ENCODE measurements at places on chromosomes 11 and 22.
A peak's percentile ranks its signal among the peaks of the same experiment; 100 is the strongest.

GRCh38 chr11:128057786-128058395 lies 529.5 kb downstream of the ETS1 start:
- no peak for DNase-seq

- no peak for DNase-seq
Observed at GRCh38 chr11:15367695-15368094, 253.0 kb downstream of the INSC start.

DNA sequence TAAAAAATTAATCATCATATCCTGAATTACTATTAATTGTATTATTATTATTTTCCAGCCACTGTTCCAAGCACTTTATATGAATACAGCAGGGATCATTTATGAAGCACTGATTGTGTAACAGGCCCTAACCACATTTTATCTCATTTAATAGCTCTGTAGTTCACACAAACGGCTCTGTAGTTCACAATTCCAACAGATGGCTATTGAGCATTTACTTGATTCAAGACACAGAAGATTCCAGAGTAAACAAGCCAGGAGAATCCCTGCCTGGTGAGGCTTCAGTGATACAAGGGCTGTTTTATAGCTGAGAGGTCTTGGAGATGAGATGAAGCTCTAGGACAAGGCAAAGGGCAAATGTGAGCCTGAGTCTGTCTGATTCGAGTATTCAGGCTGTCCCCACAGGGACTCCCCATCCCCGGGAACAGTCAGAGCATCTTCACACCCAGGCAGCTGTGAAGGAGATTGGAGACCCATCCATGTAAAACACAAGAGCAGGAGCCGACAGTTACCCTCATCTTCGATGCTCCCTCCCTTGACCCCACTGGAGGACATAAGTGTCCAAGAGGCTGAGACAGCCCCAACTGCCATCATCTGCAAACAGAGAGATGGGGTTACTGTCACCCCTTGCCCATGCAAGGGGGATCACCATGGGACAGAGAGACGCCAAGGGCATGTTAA lies 222.5 kb downstream of the MN1 start:
- DNase-seq, result no peak

DNA sequence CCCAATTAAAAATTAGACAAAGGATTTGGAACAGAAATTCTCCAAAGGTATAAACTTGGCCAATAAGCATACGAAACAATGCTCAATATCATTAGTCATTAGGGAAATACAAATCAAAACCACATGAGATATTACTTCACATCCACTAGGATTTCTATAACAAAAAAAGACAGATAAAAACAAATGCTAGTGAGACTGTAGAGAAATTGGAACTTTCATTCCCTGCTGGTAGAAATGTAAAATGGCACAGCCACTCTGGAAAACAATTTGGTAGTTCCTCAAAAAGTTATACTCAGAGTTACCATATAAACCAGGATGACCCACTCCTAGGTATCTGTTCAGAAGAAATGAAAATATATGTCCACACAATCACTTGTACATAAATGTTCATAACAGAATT lies 71.6 kb downstream of the RPL27A start:
- DNase-seq, result no peak

- DNase-seq, result peak; percentile 39
Observed at GRCh38 chr22:39205344-39206021, 39.3 kb downstream of the PDGFB start.

DNA sequence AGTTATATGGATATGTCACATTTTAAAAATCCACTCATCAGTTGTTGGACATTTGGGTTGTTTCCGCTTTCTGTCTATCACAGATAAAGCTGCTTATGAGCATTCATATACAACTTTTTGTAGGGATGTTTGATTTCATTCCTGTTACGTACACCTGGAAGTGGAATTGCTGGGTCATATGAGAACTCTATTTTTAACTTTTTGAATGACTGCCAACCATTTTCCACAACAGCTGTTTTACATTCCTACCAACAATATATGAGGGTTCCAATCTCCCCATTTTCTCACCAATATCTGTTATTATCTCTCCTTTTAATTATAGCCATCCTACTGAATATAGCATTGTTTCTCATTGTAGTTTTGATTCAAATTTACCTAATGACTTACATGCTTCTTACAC lies 172.0 kb downstream of the UVRAG start:
- no peak for DNase-seq

DNA sequence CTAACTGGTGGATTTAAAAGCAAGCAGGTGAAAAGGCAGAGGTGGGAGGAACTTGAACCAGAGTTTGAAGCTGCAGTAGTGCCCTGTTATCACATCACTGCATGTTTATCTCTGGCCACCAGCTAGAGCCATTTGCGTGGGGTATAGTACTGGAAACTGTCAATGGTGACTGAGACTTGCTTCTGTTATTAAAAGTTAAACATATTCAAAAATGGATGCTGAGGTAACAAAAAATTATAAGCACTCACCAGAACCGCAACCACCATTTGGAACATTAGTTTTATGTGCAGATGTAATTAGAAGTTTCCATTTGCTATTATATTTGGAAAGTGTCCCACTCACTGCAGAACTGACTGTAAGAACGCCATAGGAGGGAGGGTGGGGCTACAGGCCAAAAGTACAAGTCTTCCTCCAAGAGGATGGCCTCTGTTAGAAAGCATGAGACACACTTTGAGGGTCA lies 1.2 kb upstream of the CD59 start:
- DNase-seq, result no peak

GRCh38 chr11:1139441-1140083 lies 18.2 kb upstream of the MUC5AC start:
- DNase-seq, result no peak

DNA sequence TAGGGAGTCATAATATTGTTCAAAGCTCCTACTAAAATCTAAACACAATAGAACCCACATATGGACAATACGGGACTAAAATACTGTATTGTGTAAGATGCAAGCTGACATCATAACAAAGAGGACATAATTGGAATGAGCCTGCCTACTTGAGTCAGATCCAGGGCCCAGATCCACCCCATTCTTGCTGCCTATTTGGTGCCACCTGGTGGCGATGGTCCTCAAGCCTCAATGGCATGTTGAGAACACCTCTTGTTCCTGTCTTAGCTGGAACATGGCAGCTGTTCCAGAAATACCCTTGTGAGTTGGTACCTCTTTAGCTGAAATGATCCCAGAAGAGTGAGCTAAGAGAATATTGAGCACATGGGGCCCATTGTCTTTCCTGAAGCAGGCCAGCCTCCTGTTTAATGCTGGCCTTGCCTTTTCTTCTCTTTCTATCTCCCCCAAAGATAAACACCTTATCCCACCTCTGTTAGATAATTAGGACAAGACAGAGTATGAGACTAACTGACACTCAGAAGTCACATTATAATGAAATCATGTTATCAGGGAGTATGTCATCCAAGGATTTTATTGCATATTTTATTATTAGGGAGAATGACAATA lies 680.9 kb upstream of the ANO5 start:
- no peak for DNase-seq

DNA sequence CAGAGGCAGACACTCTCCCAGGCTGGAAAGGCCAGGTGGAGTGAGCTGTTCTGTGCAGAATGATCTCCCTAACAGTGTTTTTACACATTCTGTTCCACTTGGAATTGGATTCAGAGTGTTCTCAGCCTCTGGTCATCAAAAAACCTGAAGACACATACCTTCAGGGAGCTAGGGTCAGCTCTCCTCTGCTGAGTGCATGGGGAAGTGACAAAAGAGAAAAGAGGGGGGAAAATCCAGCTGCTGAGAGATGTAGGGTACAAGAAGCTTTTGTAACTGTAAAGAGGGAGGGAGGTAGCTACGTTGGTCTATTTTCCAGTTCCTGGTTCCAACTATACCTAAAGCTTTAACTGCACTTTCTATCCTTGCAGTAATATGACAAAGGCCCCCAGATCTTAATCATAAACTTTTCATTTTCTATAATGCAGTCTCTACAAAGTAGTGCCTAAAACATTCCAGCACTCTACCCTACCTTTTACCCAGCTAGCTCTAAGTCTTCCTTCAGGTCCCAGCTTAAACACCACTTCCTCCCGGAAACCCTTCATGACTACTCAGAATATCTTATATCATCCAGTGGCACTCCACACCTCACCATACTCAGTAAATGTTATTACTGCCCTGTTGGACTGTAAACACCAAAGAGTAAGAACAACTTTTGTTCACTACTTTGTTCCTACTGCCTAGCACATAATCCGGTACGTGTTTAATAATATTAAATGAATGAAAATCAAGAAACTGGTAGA lies 9.2 kb downstream of the MAPK1 start:
- DNase-seq, result no peak

DNA sequence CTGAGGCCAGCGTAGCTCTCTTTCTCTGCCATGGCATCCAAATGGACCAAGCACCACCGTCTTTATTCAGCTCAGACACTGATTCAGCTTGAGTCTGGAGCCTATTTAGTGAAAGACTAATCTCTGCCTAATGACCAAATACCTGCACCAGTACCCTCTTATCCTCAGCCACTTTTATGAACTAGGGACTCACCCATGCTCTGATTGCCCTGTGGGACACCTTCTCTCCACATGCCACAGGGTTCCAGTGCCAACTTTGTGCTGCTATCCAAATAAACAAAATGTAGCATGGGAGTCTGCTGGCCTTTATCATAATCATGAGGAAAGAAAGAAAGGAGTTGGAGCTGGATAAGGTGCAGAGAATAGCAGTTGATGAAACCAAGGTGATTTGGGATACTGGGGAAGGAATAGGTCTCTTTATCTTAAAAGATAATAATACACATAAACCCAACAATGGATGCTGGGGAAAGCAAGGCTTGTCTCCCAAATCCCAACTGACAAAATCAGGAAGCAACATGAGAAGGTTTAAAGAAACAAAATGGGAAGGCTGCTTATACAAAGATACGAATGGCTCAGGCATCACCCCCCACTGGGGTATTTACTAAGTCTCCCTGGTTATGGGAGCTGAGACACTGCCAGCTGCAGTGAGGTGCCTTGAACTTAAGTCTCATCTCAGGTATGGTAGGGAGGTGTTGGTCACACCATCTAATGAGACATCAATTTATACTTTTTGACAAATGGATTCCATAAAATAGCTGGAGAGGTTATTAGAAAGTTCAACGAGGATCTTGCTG lies 63.3 kb downstream of the SYT9 start:
- no peak for DNase-seq

DNA sequence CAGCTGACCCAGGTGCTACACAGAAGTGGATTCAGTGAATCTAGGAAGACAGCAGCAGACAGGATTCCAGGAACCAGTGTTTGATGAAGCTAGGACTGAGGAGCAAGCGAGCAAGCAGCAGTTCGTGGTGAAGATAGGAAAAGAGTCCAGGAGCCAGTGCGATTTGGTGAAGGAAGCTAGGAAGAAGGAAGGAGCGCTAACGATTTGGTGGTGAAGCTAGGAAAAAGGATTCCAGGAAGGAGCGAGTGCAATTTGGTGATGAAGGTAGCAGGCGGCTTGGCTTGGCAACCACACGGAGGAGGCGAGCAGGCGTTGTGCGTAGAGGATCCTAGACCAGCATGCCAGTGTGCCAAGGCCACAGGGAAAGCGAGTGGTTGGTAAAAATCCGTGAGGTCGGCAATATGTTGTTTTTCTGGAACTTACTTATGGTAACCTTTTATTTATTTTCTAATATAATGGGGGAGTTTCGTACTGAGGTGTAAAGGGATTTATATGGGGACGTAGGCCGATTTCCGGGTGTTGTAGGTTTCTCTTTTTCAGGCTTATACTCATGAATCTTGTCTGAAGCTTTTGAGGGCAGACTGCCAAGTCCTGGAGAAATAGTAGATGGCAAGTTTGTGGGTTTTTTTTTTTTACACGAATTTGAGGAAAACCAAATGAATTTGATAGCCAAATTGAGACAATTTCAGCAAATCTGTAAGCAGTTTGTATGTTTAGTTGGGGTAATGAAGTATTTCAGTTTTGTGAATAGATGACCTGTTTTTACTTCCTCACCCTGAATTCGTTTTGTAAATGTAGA lies 1.7 kb downstream of the MALAT1 start:
- no peak for DNase-seq

- no peak for DNase-seq
Observed at GRCh38 chr11:91005458-91005857, 782.6 kb upstream of the CHORDC1 start.

DNA sequence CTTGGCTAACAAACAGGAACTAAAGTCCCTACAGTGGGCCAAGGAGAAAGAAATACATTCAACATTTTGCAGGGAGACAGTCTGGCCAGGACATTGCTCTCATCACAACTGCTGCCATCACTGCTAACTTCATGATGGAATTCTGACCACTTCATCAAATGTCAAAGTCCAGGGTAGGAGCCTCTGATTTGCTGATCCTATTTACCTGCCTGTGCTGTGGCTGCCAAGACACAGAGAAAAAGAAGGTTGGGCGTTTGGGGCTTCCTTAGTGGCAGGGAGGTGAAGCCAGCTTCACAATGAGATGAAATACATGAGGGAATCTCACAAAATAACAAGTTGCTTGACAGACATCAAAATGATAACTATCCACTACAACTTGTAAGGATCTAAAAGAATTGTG lies 343.9 kb upstream of the CADM1 start:
- DNase-seq, result no peak

GRCh38 chr11:13304655-13305335 lies 27.2 kb downstream of the BMAL1 start:
- DNase-seq, result no peak

- DNase-seq, result no peak
Observed at GRCh38 chr22:29737251-29738117, 17.7 kb downstream of the CABP7 start.

DNA sequence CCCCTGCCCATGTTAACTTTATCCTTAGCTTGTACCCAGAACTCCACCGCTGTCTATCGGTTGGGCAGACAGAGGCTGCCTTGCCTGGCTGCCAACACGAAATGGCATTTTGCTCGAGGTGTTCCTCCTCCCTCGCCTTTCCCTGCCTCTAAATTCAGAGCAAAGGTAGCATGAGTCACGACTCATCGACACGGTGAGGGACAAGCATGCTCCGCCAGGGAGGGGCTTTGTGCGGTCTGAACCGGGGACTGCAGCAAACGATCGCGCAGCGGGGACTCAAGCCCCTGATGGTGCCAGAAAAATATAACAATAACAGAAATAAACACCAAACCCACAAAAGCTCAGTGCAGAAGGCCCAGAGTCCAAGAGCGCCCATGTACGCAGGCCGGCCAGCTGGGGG lies 52.3 kb downstream of the RTL6 start:
- no peak for DNase-seq

GRCh38 chr11:65722261-65722660 lies 1.7 kb upstream of the RNASEH2C start:
- no peak for DNase-seq

- no peak for DNase-seq
Observed at GRCh38 chr11:83572581-83573496, 286.7 kb upstream of the CCDC90B start.

- DNase-seq, result no peak
Observed at GRCh38 chr22:20015971-20016733, 471 bp downstream of the ARVCF start.

- DNase-seq, result no peak
Observed at GRCh38 chr11:130449310-130449990, 1.0 kb downstream of the ADAMTS15 start.
